ENCODE measurements at places on chromosomes 3 and 15.

DNA sequence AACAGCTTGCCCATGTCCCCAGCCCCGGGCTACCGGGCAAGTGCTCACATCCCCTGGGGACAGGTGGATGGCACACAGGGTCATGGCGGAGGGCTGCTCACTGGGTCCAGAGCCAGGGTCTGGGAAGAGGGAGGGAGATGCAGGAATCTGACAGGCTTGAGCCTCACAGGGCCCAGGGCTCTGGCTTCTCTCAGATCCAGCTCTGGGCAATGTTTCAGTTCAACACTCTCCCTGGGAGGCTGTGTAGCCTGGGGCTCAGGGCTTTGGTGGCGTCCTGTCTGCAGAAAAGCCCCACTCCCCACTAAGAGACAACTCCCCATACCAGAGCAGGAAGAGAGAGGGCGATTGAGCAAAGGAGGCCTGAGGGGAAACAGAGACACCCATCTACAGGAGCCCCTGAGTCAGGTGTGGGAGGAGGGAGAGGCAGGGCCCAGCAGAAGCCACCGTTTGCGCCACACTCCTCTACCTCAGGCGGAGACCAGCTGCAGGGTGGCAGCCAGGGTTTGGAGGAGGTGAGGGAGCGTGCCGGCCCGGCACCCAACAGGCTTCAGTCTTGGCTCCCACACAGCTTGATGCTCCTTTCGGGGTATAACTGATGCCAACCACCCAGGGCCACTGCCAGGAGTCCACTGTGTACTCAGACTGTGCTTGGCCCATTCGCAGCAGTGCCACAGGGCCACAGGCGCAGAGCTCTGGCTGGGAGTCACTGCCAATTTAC lies 16.8 kb upstream of the SRP14 start:
- DNase-seq, result no peak

DNA sequence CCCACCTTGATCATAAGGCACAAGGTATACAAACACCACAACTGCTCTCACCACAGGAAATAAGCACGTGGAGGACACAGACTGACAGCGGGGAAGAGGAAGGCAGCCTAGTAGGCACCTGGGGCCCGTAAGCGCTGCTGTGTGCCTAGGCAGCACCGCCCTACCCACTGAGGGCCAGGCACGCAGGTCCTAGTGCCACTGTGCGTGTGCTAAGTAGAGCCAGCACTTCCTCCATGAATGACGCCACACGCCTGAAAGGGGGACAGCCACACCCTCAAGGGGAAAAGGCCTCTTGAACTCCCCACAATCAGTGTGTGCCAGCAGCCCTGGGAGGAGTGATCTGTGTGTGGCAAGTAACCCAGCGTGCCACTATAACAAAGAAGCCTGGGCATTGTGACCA lies 73.0 kb downstream of the ATP1B3 start:
- DNase-seq, result no peak

DNA sequence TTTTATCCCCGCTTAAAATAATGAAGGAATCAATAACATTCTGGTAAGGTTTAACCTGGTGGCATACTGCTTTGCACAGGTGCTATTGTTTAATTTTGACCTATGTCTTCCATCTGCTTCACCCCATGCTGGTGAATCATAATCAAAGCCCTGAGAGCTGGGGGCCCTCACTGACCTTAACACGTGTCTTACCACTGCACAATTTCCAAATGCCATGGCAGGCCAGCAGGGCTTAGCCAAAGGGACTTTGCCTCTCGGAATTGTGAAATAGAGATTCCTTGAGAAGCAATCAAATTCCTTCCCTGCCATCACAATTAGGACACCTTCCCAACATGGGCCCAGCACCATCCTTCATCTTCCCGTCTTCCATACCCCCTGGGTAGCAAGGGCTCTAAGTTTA lies 242.6 kb upstream of the THBS1 start:
- DNase-seq, result peak; percentile 24

- DNase-seq, result no peak
Measured at GRCh38 chr15:47505712-47506328, 211.5 kb upstream of the SEMA6D start.

- no peak for DNase-seq
Measured at GRCh38 chr3:42749025-42749752, 23.9 kb downstream of the CCDC13 start.

Measured in fibroblast of skin of abdomen (primary cell).